IPS DF 19.7 (cell line): ENCODE measurements at places on chromosomes 5 and 9.

DNA sequence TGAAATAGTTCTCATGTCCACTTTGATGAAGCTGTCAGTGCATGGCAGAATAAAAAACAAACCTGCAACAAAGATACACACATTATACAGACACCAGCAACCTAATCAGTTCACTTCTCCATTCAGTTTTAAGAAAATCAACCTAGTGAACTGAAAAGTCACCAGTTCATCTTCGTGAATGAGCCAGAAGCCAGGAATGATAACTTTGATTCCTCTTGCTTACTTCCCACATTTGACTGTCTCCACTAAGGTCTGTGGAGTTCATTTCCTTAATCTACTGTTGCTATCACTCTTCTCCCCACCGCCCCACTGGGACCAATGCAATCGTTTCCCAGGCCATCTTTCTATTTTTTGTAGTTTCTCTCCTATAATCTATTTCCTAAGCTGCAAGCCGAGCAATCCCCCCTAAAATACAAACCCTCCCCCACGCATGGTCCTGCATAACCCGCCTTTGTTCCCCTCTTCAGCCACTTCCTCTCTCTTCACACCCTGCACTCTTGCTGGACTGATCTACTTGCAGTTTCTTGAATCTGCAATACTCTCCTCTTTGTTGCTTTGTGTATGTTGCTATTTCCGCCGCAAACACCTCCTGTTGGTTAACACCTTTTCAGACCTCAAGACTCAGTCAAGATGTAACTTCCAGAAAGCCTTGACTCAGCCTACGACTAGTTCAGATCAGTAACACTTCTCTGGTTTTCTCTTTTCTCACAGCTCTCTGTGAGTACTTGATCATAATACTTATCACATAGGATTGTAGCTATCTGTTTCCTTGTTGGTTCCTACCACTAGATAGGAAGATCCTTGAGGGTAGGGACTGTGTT lies 16.6 kb downstream of the STOM start:
- DNase-seq, result no peak

GRCh38 chr9:89919171-89919681 lies 314.4 kb downstream of the GADD45G start:
- DNase-seq, result peak; percentile 48

- no peak for DNase-seq
Measured at GRCh38 chr9:37066139-37066725, 32.2 kb upstream of the PAX5 start.

DNA sequence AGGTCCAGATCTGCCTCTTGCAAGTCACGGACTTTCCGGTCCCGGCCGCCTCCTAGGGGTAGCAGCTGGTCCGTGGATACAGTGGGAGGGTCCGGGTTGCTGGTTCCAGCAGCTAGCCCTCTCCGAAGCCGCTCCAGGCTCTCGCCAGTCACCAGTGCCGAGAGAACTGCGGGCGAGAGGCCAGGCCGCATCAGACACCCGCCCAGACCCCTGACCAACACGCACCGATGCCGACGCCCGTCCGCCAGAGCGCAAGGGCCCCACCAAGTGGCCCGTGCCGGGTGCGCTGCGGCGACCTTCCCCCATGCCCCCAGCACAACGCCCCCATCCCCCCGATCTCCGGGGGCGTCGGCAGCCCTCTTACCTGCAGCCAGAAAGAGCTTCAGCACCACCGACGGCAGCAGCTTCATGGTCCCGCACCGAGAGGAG lies 470 bp downstream of the HBEGF start:
- no peak for DNase-seq

- no peak for DNase-seq
Measured at GRCh38 chr5:74063346-74063745, 437.4 kb downstream of the ARHGEF28 start.
